ENCODE measurements at places on chromosomes 16 and 17.
A peak's percentile ranks its signal among the peaks of the same experiment; 100 is the strongest.

DNA sequence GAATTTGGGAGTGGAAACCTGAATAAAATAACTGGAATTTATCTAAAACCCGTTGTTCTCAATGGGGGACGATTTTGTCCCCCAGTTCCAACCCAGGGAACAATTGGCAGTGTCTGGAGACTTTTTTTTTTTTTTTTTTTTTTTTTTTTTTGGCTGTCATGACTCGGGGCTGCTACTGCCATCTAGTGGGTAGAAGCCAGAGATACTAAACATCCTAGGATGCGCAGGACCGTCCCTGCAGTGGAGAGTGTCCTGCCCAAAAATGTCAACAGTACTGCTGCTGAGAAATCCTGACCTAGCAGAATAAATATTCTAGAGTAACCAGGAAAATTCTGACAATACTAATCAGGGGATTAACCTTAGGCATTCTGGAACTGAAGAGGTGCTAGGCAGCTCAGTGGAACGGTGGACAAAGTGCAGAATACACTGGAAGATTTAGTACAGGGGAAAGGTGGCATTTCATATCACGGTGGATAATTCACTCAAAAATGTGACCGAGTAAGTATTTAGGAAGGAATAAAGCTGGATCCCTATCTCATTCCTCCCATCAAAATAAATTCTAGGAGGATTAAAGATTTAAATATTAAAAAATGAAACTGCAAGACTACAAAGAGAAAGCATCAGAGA, 107.6 kb downstream of the SPECC1 start:
- peak; percentile 58 for DNase-seq

DNA sequence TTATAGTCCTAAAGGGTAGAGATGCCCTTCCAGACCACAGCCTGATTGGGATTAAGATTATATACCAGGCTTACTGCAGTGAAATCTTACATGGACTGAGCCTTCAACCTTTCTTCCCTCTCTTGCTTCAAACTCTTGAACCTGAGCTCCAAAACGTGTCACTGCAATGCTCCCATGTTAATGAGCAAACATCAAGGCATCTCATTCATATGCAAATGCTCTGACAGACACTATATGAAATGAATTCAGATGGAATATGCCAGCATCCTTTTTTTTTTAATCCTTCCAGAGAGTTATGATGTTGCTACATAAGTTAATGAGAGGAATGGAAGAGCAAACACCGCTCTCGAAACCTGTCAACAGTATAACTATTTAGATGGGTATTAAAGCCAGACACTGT, 611.9 kb upstream of the CDH11 start:
- no peak for DNase-seq

DNA sequence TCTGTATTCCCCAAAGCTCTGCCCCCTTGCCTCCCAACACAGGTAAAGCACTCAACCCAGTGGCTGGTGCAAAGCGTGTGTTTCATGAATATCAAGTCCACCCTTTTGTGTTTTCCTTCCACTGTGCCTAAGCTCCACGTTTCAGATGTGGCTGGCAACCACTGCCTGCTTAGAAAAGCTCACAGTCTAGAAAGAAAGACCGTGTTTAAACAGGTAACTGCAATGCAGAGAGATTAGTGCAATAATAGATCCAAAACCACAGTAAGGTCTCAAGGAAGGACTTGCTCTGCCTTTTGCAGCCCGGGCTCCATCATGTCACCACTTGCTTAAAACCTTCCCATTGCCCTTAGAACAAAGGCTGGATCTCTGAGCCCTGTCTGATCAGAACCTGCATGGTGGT, 240.2 kb upstream of the C16orf82 start:
- no peak for DNase-seq

GRCh38 chr17:2710071-2710802, 1.3 kb downstream of the CLUH start:
- DNase-seq, result no peak

DNA sequence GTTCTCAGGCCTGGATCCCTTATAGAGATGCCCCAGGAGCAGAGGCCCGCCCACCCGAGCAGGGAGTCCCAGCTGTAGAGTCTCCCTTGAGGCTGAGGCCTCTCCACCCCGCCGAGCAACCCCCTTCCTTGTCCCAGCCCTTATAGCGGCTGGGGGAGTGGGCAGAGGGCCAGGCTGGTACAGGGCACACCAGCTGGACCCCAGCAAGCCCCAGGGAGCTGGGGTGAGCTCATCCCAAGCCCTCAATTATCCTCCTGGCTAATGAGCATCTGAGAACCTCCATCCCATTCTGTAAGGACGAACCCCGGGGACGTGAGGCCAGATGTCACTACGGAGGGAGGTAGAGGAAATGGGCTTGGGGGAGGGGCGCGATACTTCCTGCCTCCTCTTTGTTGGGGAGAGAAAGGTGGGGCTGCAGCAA, 3.2 kb upstream of the SNN start:
- DNase-seq, result no peak

- no peak for DNase-seq
Measured at GRCh38 chr17:31856750-31857149, 2.3 kb downstream of the COPRS start.

DNA sequence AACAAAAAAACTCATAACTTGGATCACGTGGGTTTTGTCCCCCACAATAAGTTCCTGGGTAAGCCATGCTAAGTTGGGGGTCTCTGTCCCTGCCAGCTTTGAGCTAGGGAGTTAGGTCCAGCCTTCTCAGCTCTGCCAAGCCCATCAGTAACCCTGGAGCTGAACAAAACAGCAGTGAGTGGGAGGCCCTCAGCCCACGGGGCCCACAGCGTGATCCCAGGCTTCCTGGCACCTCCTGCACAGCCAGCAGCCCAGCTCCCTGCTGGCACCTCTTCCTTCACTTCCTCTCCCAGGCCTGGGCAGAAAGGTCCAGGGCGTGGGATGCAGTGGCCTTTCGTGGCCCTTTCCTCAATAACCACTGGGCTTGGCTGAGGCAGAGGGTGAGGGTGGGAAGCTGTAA, 35.5 kb upstream of the CDC42EP4 start:
- DNase-seq, result no peak

- no peak for DNase-seq
Measured at GRCh38 chr17:2235792-2236366, 67.7 kb downstream of the SMG6 start.

DNA sequence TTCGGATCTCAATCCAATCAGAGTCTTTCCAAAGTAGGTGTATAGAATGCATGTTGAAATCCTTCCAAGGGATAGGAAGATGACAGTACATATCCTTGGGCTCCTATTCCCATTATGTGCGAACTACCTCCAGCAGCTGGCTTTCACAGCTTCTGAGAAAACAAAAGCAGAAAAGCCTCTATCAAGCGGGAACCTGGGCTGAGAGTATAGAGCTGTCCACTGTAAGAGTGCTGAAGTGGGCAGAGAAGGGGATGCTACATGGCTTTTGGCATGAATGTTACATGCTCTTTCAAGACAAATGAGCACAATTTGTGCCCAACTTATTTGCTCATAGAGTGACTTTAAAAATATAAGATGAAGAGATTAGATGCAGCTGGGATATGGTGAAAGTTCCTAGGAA, 993.5 kb downstream of the CDH8 start:
- no peak for DNase-seq

- DNase-seq, result no peak
Measured at GRCh38 chr16:25198021-25198420, 18.7 kb upstream of the AQP8 start.

DNA sequence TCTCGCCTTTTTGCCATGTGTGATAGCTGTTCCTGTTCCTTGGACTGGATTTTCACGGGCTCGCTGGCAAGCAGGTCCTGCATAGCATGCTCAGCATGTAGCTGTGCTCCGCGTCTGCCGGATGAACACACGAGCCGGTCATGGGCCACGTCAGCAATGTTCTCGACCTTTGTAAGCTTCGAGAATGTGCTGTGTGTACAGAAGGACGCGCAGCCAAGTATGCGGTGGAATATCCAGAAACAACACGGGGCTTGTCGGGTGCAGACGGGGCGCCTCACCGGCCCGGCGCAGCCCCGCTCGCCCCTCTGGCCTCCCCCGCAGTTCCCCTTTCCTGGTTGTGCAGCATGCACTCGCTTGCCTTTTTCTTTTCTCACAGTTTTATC, 42.2 kb downstream of the RPTOR start:
- no peak for DNase-seq

GRCh38 chr16:68469796-68470460, 21.6 kb upstream of the SMPD3 start:
- no peak for DNase-seq

All from GM13976 (cell line).